ENCODE measurements at places on chromosomes 11 and 22.

DNA sequence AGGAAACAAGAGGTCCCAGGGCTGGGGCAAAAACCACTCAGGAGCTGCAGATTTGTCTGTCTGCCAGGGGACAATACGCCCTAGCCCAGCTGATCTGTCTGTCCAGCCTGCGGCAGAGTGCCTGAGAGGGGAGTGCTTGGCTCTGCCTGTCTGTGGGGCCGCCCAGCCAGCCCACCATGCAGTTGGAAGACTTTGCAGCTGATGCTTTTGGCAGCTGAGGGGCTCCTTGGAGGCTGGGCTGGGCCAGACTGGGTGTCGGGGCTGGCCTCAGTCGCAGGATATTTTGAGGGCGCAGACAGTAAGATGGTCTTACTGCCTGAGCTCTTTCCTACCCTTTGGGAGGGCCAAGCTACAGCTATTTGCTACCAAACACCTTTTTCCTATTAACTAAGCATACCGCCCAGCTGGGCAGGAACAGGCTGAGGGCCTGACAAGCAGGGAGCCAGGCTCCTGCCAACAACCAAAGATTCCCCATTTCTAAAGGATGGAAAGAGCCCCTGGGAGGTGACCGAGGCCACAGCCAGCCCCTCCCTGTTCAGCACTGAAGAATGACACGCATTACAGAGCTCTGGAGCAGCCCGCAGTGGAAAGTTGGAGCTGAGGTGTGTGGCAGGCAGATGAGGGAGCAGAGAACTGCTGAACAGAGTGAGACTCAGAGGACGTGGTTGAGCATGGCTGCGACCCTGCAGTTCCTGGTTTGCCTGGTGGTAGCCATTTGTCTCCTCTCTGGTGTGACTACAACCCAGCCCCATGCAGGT is at the start of gene FAM180B:
FAM180B (plus strand) TSS at position 581 of the 758 bp plus-strand sequence; CDS start at position 672, 91 bp downstream.
- no peak for DNase-seq

DNA sequence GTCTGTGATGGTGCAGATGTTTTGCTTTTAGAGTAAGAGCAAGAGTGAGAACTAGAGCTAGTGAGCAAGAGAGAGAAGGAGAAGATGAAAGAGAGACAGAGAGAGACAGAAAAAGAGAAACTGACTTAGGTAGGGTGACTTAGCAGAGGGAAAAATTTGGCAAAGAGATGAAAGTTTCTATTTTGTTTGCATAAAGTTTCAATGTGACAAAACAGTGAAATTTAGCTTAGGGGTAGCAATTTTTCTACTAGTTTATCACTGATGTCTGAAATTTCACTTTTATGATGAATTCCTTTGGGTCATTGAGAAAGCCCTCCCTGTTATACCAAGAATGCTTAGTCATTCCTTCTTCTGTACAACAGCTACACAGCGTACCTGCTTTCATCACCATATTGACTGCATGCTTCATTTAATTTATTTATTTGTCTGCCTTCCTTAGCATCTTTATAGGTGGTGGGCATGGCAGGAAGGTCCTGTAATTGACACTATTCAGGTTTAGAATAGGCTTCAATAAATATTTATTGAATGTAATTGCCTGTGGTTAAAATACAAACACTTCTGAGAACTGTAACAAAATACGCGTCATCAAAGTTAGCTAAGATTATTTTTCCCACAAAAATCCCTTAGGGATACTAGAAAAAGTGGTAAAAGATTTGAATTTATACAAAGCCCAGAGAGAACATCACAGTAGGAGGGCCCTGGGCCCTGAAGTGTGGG is 19.9 kb upstream of the CTSC start:
- DNase-seq: no peak

DNA sequence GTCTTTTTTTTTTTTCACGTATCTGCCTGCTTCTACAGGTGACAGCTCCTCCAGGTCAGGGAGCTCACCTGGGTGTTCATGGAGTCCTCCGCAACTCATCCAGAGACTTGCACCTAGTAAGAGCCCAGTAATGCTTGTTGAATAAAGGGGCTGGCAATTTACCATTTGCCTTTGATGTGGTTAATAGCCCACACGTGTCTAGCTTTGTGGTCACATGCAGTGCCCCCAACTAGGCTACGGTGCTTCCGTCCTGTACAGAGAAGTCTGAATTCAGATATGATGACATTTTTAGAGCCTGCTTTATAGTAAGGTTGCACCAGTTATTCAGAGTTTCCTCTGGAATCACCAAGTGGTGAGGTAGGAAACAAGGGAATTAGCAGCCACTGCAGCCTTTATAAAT is 199.4 kb upstream of the MTMR2 start:
- DNase-seq: no peak

DNA sequence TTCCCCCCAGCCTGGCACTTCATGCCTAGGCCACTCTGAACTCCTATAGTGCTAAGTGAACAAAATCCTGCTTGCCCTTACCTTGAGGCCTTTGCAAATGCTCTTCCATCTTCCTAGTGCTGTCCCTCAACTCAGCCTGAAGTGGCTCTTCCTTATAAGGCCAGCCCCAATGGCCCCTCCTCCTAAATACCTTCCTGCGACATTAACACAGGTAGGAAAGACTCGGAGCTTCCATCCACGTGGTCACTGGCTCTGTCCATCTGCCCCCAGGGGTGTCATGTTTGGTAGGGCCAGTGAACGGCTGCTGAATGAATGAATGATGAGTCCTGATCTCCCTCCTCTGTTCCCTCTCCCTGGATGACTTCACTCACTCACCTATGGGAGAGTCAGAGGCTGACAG is 4.2 kb downstream of the PDE2A start:
- DNase-seq: no peak

GRCh38 chr11:105838668-105839384 is 183.2 kb downstream of the MSANTD4 start:
- no peak for DNase-seq

DNA sequence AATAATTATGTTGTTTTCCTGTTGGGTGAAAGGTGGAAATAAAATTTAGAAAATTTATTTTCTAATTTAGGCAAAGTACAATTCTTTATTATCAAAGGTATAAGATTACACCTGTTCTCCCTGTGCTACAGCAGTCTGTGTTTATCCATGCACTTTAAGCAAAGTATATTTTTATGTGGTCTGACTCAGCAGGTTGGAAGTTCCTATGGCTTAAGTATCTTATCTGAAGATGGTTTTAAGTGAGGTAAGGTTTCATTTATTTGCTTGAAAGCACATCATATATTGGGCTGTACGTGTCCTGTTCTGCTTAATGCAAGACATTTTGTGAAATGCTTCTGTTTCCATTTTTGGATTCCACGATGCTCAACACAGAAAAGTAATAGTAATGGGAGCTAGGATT is 14.6 kb downstream of the PPME1 start:
- DNase-seq: no peak

- no peak for DNase-seq
These were observed 28.0 kb downstream of the SWAP70 start for GRCh38 chr11:9691865-9692264.

DNA sequence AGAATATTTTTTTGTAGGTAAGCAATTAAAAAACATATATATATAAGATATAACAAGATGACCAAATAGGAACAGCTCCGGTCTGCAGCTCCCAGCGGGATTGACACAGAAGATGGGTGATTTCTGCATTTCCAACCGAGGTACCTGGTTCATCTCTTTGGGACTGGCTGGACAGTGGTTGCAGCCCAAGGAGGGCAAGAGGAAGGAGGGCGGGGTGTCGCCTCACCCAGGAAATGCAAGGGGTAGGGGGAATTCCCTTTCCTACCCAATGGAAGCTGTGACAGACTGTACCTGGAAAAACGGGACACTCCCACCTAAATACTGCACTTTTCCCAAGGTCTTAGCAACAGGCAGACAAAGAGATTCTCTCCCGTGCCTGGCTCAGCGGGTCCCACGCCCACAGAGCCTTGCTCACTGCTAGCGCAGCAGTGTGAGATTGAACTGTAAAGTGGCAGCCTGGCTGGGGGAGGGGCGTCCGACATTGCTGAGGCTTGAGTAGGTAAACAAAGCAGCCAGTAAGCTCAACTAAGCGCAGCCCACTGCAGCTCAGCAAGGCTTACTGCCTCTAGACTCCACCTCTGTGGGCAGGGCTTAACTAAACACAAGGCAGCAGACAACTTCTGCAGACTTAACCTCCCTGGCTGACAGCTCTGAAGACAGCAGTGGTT is 163.8 kb downstream of the CWF19L2 start:
- no peak for DNase-seq

GRCh38 chr11:39732001-39732400 is 1727.5 kb downstream of the LRRC4C start:
- DNase-seq: no peak

DNA sequence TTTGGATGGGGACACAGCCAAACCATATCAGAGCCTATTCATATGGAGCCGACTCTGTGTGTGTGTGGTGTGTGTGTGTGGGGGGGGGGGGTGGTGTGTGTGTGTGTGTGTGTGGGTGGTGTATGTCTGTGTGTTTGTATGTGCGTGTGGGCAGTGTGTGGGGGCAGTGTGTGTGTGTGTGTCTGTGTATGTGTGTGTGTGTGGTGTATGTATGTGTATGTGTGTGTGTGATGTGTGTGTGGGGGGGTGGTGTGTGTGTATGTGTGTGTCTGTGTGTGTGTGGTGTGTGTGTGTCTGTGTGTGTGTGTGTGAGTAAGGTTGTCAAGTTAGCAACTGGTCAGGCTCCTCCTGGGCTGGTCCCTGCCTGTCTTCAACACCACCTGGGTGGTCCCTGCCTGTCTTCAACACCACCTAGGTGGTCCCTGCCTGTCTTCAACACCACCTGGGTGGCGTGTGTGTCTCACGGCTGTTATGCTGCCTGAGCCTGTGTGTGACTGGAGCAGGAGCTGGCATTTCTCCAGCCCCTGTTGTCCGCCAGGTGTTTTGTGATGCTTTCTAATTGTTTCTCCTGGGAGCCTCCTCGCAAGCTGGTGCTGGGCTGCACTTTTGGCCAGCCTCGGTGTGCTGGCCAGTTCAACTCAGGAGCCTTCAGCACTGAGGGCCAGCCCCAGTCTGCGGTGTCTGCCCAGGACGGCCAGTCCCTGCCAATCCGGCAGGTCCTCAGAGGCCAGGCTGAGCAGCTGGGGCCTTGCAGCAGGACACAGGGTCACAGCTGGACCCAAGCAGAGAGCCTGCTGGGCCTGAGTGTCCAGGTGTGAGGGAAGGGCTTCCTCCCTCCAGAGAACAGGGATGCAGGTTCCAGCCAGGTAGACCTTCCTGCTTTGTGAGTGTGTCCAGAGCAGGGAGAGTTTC is 21.5 kb upstream of the PVALB start:
- no peak for DNase-seq

DNA sequence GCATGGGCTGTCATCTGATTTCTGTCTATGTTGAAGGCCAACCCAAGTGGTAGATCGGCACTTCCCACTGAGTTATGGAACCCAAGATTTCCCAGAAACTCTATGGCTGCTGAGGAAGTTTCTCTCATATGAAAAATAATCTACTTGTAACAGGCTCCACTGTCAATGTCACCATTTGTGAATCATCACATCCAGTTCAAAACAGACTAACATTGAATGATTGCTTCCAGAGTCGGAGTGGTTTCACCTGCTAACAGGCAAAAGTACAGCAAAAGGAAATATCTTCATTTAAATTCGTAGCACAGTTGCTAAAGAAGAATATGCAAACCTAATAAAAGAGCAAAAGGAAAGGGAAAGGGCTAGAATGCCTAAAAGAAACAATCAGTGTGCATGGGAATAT is 12.8 kb downstream of the WT1 start:
- DNase-seq: no peak

DNA sequence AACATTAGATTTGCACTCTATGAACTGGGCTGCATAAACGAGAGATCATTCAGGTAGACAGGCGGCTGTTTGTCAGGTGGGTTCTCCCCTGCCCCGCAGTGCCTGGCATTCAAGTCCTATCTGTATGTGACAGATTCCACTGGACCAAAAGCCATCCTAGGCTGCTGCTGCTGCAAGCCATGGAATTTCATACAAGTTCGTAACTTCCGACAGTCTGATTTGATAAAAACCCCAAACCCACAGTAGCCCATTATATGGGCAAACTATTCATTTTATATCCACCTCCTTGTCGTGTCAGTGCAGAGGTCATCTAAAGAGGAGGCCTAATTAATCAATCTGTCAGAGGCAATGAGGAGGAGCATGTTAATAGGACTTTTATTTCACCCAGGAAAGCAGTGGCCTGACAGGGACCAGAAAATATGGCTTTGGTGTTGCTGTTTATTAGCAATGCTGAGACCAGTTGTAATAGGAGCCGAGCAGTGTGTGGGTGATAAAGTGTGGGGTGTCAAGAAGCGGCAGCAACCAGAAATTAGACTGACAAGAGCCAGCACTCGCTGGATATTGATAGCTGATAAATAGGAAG is 124.2 kb downstream of the ARL14EP start:
- no peak for DNase-seq

DNA sequence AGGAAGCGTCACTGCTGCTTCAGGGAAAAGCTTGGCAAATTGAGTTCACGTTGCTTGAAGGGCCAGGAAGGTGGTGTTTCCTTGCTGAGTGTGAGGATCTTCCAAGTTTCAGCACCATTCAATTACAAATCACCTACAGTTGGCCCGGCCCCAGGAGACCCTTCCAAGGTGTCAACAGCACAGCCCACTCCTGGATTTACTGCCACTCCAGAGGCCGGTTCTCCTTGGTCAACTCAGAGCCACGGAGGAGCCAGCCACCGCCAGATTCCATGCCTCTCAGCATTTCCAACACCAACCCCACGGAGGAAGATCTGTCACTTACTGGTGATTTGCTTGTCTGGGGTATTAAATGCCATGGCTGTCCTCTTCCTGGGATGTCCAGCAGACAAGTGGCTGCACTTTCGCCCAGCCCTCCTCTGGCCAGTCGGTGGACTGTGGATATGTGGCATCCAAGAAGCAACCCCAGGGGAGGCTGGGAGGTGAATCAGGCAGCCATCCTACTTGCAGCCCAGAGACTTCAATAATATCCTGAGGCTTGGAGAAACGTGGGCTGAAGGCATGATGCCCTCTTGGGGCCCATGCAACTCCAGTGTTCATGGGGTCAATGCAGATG is 74.1 kb upstream of the SHANK2 start:
- DNase-seq: no peak

DNA sequence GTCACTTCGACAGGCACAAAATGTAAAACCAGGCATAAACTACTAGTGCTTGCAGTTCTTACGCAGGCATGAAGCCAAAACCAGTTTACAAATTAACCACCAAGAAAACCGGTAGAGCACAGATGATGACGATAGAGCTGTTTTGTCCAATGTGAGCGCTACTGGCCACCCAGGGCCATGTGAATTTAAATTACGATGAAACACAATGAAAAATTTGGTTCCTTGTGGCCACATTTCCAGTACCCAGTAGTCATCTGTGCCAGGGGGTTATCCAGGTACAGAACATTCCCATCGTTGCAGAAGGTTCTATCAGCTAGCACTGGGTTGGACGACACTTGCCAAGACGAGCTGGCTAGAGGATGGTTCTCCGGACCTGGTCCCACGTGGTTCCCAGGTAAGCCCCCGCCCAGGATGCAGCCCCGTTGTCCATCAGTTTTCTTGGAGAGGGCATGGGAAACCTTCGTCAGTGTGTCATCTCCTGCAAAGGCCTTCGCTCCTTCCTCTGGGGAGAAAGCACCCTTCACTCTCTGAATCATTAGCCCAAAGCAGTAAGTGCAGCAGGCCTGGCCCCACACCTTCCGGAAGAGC is 1.1 kb upstream of the CD81 start:
- DNase-seq: no peak

- no peak for DNase-seq
These were observed 298.7 kb upstream of the ZC3H12C start for GRCh38 chr11:109794501-109794900.

Measured in GM04503 (cell line).